H1 (cell line): ENCODE measurements at places on chromosomes 12 and 14.

GRCh38 chr12:122544537-122544936, 17.5 kb downstream of the KNTC1 start:
- no peak overlapping the region for H3K27ac ChIP-seq
- H3K4me3 ChIP-seq, result no peak overlapping the region
- H3K27me3 ChIP-seq, result no peaks in the 10 kb centered on the region
- no peaks in the 10 kb centered on the region for H3K4me1 ChIP-seq
- peaks cover 9% of the 10 kb centered on the region for H3K36me3 ChIP-seq
- DNase-seq, result no peak

- no peaks in the 10 kb centered on the region; the same call in none of the 2 replicates for H3K4me1 ChIP-seq
- no peaks in the 10 kb centered on the region for H3K36me3 ChIP-seq
- H3K27me3 ChIP-seq, result no peaks in the 10 kb centered on the region
- H3K4me3 ChIP-seq, result no peak overlapping the region
Observed at GRCh38 chr14:71143381-71144290, 236.4 kb downstream of the PCNX1 start.

- H3K27me3 ChIP-seq, result no peaks in the 10 kb centered on the region
- no peaks in the 10 kb centered on the region for H3K36me3 ChIP-seq
- DNase-seq, result no peak
Observed at GRCh38 chr12:8612629-8613028, at the start of gene AICDA. Gene AICDA (minus strand): TSS chr12:8612859. CDS start chr12:8612767, 92 bp downstream.

DNA sequence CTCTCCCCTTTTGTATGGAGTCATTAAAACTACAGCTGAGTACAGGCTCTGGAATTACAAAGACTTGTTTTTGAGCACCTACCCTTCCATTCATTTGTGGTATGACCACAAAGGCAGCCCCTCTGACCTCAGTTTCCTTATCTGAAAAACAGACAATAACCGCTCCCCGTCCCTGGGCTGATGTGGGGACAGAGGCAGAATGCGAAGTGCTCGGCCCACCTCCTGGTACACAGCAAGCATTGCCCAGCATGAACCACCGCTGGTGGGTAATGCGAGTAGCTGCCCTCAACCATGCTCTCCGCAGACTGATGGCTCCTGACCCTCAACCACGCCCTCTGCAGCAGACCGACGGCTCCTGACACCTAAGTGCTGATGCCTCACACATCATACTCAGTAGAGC, 22.4 kb downstream of the P2RX2 start:
- no peak overlapping the region for H3K4me3 ChIP-seq
- H3K4me1 ChIP-seq, result no peaks in the 10 kb centered on the region
- H3K27me3 ChIP-seq, result no peaks in the 10 kb centered on the region
- no peak for DNase-seq
- no peak overlapping the region for H3K27ac ChIP-seq

- no peak overlapping the region for H3K27ac ChIP-seq
- no peak overlapping the region for H3K4me3 ChIP-seq
- H3K27me3 ChIP-seq, result no peaks in the 10 kb centered on the region
Observed at GRCh38 chr12:6631549-6631961, 4.2 kb downstream of the LPAR5 start.
